ENCODE measurements at places on chromosomes 7 and 10.

DNA sequence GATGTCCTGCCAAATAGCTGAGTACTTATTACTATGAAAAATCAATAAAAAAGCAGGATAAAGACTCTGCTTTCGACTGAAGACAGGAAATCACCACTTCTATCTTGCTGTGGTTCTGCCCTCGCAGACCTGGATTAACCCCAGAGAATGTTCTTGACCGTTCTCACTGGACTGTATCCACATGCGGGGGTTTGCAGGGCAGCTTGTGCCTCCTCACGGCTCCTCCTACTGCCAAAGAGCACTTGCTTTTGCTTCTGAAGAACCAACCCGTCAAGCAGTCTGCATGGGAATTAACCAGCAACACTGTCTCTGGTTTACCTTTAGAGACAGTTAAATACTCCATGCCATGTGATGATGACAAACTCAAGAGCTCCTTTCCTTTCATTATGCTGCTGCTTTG, 184.0 kb downstream of the GFRA1 start:
- no peak for DNase-seq

- no peak for DNase-seq
Measured at GRCh38 chr10:101304316-101304715, 49.6 kb upstream of the BTRC start.

DNA sequence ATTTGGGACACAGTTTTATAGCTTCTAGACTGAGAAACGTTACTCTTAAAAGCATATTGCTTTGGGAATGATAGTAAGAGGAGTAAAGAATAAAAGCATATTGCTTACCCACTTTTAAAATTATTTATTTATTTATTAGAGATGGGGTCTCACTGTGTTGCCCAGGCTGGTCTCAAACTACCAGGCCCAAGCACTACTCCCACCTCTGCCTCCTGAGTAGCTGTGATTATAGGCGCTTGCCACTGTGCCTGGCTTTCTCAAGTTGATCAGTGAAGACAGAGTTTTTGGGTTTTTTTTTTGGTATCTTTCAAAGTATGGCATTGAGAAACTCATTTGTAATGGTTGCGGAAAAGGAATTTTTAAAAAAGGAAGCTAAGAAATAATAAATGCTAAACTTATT, 68.0 kb downstream of the AHCYL2 start:
- DNase-seq = no peak

DNA sequence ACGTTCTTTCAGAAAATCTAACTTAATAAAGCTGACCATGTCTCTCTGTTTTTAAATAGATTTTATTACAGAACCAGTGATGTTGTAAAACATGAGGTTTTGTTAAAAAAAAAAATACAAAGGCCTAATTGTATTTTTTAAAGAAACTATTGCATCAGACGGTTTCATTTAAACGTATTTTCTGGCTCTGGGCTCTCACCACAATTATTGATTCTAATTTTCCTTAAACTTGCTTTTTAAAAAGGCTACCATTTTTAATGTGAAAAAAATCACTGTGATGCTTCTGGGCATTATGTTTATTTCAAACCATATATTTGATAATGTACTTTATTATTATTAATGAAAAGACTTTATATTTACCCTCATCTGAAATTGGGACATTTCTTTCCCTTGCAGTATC, 94.3 kb downstream of the CABCOCO1 start:
- DNase-seq = no peak

GRCh38 chr7:70596598-70596913, 535.4 kb upstream of the GALNT17 start:
- DNase-seq = no peak

GRCh38 chr7:148621563-148621962, 31.0 kb downstream of the C7orf33 start:
- no peak for DNase-seq

Measured in activated naive CD8-positive, alpha-beta T cell treated with anti-CD3 and anti-CD28 coated beads for 36 hours (primary cell).